Right lung (tissue), 10 donors: ENCODE measurements at places on chromosomes 2 and 18. TPM values are rescaled to one million over a fixed set of nuclear protein-coding genes. Genes with fewer than 3 reads are reported as not detected.
A peak's percentile ranks its signal among the peaks of the same experiment; 100 is the strongest.

DAPL1 gene
- not detected for polyA plus RNA-seq

C2orf66 gene
- 0.40 TPM for polyA plus RNA-seq

- no peak for DNase-seq
Observed at GRCh38 chr2:16441431-16441830, 224.2 kb downstream of the CYRIA start.

GRCh38 chr2:19899985-19900930 lies 1.5 kb downstream of the TTC32 start:
- peak; percentile 5 for DNase-seq

DNA sequence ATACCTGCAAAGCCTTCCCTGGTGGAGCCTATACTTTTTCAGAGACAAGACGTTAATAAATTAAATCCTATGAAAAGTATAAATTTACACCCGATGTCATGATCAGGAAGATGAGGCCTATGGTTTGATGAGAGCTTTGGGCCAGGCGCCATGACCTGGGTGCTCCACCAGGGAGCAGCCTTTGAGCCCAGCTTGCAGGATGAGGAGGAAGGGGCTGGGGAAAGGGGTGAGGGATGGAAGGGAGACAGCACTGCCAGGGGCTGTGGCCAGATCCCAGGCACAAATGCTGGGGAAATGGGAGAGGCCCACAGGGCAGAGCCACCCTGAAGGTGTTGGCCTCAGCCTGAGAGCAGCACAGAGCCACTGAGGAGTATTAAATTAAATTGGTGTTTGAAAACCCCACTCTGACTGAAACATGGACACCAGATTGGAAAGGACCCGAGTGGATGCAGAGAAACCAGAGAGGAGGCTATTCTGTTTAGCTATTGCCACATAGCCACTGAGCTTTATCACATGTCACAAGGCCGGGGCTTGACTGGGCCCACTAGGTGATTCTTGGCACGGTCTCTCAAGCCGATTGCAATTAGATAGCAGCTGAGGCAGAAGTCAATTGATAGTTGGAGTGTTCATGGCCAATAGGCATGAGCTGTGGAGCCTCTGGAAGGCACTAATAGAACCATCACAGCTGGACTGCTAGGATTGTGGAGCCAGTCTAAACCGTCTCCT lies 9.6 kb upstream of the FAHD2A start:
- no peak for DNase-seq

DNA sequence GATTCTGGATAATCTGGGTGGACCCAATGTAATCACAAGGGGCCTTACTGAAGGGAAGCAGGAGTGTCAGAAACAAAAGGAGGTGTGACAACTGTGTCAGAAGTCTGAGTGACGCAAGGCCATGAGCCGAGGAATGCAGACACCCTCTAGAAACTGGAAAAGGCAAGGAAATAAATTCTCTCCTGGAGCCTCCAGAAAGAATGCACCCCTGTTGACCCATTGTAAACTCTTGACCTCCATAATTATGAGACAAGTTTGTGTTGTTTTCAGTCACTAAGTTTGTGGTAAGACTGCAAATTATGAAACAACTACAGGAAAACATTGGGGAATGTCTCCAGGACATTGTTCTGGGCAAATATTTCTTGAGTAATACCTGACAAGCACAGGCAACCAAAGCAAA lies 47.3 kb upstream of the B3GNT7 start:
- no peak for DNase-seq
